ENCODE measurements at places on chromosomes 12 and 14.

GRCh38 chr12:123546281-123546680, 12.8 kb upstream of the RILPL1 start:
- H3K4me3 ChIP-seq, result no peak overlapping the region
- no peaks in the 10 kb centered on the region for H3K36me3 ChIP-seq
- H3K27me3 ChIP-seq, result peaks cover 2% of the 10 kb centered on the region
- DNase-seq, result no peak
- H3K4me1 ChIP-seq, result no peaks in the 10 kb centered on the region

DNA sequence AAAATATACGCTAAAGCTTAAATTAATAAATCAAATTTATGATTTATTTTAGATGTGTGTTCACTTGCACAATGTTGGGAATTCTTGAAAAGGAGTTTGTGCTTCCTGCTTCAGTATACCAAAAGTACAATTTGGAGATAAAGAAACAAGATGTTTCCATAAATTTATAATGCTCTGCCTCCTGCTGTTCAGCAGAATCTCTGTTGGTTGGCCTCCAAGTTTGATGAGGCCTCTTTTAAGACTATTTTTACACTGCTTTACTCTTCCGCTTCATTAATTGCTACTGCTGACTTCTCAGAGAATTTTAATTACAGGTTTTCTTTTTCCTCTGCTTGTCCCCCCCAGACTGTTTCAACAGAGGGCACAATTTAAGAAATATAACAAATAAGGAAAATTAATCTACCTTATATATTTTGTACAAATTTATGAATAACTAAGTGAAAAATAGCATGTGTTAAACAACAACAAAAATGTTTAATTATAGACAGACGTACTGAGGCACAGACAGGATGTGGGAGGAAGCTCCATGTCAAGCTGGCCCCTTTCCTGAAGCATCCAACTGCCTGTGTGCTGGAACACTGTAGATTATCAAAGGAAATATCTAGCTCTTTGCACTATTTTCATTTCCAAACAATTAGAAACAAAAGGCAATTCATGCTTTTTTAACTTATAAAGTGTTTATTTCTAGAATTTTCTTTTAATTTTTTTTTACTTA, 83.9 kb downstream of the PIK3C2G start:
- H3K4me1 ChIP-seq, result peaks cover 16% of the 10 kb centered on the region
- H3K36me3 ChIP-seq, result no peaks in the 10 kb centered on the region
- H3K4me3 ChIP-seq, result no peak overlapping the region
- H3K27ac ChIP-seq, result no peak overlapping the region
- H3K27me3 ChIP-seq, result no peaks in the 10 kb centered on the region
- no peak for DNase-seq

- no peak overlapping the region for H3K4me3 ChIP-seq
- H3K27me3 ChIP-seq, result no peaks in the 10 kb centered on the region
- peak overlapping the region; percentile 60 for H3K27ac ChIP-seq
- DNase-seq, result peak; percentile 70
- no peaks in the 10 kb centered on the region for H3K36me3 ChIP-seq
Observed at GRCh38 chr14:32254952-32255679, 52.0 kb upstream of the RNU6-8 start.

DNA sequence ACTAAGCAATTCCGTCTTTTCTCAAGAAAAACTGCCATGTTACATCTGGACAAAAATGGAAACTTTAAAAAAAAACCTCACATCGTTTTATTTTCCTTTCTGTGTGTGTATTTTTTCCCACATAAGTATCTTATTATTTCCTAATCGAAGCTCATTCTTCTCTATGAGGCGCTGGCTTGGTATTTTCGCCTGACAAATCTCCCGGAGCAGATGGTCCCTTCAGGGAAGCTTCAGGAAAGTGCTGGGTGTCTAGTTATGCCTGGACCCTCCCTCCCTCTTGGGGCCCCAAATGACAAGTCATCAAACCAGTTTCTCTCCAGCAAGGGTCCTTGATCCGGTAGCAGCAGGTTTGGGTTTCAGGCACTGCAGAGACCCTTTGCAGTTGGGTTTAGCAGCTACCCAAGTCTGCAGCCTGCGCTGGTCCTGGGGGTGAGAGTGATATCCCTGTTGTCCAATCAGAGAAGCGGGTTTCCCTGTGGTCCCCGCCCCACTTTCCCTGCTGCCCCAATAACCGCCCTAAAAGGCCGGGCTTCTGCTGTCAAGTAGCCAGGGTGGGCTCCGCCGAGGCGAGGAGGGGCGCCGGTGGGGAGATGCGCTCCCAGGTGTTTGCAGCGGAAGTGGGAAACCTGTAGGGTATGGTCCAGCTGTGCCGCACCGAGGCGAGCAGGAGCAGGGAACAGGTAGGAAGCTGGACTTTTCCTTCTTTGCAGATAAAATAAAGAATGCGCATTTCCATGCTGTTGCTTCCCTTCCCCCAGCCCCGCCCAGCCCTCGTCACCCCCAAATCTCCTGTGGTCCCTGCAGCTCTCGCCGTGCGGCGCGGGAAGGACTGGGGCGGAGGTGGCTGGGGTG, at the start of gene CNTN1:
Gene CNTN1 (plus strand): TSS at position 527 of the 852 bp plus-strand sequence.
- H3K27me3 ChIP-seq, result peaks cover 72% of the 10 kb centered on the region
- H3K4me3 ChIP-seq, result peak within 1 kb of the TSS; percentile 94
- no peaks in the 10 kb centered on the region for H3K36me3 ChIP-seq
- peak; percentile 59 for DNase-seq
- peaks cover 15% of the 10 kb centered on the region for H3K4me1 ChIP-seq

- no peak overlapping the region for H3K27ac ChIP-seq
- peaks cover 25% of the 10 kb centered on the region for H3K4me1 ChIP-seq
Observed at GRCh38 chr14:66496188-66496807, 10.1 kb downstream of the CCDC196 start.

DNA sequence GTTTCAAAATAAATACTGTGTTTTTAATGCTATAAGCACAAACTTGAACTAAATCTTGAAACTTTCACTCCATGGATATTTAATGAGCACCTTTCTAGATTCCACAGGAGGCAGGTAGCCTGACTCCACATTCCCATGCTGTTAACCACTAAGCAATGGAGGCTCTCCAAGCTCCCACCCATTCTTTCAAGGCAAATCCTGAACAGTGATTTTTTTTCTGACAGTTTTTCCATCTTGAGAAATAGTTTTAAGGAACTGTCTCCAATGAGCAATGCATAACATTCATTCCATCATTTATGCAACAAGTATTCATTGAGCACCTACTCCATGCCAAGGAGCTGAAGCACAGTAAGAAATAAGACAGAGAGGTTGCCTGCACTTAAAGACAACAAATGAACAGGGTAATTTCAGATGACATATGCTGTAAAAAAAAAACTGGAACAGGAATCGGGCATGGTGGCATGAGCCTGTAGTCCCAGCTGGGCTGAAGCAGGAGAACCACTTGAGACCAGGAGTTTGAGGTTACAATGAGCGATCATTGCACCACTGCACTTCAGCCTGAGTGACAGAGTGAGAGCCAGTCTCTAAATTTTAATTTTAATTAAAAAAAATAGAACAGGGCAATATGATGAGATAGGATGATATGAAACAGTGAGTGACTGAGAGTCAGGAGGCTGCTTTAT, 102.3 kb upstream of the CPSF6 start:
- H3K27ac ChIP-seq, result no peak overlapping the region
- peaks cover 3% of the 10 kb centered on the region for H3K27me3 ChIP-seq
- no peak for DNase-seq
- no peaks in the 10 kb centered on the region for H3K4me1 ChIP-seq
- H3K4me3 ChIP-seq, result no peak overlapping the region
- no peaks in the 10 kb centered on the region for H3K36me3 ChIP-seq

DNA sequence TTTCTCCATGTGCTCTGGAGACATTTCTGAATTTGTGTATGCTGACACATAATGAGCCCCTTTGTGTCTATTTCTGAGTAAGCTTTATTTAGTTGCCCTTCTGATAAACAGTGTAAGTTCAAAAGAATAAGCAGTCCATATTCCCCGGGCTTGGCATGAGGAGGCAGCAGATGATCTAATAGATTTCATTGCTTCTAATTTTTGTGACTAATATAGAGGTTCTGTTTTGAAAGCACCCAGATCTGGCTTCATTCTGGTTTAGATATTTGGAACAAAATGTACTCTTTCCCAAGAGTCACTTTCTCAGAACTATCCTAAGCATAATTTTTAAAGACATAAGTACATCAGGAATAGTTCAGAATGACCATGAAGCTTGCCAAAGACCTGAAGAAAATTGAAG, 290.9 kb downstream of the BTG1 start:
- no peak for DNase-seq
- no peak overlapping the region for H3K27ac ChIP-seq
- H3K27me3 ChIP-seq, result no peaks in the 10 kb centered on the region
- no peaks in the 10 kb centered on the region for H3K4me1 ChIP-seq

- H3K4me1 ChIP-seq, result peaks cover 9% of the 10 kb centered on the region
- H3K27ac ChIP-seq, result no peak overlapping the region
- DNase-seq, result no peak
Observed at GRCh38 chr14:101726954-101727302, 34.6 kb upstream of the PPP2R5C start.

DNA sequence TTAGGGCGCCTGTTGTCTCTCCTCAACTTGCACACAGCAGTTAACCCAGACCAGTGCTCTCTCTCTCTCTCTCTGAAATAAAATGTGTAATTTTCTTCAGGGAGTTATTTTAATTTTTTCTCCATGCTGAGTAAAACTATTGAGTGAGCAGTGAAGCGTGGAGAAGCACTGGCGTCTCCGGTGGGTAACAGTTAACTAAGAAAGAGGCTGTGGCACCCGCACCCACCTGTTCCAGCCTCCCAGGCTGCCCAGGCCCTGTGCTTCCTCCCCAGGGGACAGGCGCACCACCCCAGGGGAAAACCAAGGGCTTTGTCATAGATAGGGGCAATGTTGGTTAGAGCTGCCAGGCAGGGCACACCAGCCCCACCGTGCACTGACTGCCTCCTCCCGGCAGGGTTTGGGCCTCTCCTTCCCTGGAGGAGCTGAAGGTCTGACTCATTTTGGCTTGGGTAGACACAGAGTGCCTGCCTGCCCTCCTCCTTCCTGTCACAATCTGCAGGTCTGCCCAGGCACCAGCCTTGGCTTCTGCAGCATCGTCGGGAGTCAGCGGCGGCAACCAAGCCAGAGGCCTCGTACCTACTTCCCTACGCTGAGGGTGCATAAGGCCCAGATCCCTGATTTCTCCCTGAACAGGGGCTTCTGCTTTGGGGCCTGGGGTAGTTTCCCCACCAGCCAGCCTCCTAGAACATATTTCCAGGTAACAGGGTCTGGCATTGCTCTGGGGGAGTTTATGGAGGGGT, 3.9 kb downstream of the HOXC5 start:
- peak overlapping the region; percentile 98 for H3K27ac ChIP-seq
- peaks cover 85% of the 10 kb centered on the region for H3K4me1 ChIP-seq
- H3K27me3 ChIP-seq, result peaks cover 9% of the 10 kb centered on the region
- H3K4me3 ChIP-seq, result peak overlapping the region; percentile 81
- DNase-seq, result peak; percentile 48

- no peak overlapping the region for H3K27ac ChIP-seq
- no peaks in the 10 kb centered on the region for H3K27me3 ChIP-seq
- no peaks in the 10 kb centered on the region for H3K4me1 ChIP-seq
Observed at GRCh38 chr14:92486881-92487280, 26.7 kb upstream of the RIN3 start.

GRCh38 chr12:13288937-13289652, 92.6 kb downstream of the EMP1 start:
- no peak overlapping the region for H3K4me3 ChIP-seq
- H3K27me3 ChIP-seq, result no peaks in the 10 kb centered on the region
- no peak for DNase-seq
- H3K36me3 ChIP-seq, result no peaks in the 10 kb centered on the region
- peaks cover 14% of the 10 kb centered on the region for H3K4me1 ChIP-seq

- DNase-seq, result no peak
- H3K4me3 ChIP-seq, result no peak overlapping the region
Observed at GRCh38 chr14:20179218-20179617, 11.5 kb upstream of the OR11G2 start.

GRCh38 chr12:26010293-26010821, 51.9 kb downstream of the RASSF8 start:
- peaks cover 1% of the 10 kb centered on the region for H3K36me3 ChIP-seq
- H3K4me1 ChIP-seq, result peaks cover 24% of the 10 kb centered on the region
- H3K27ac ChIP-seq, result peak overlapping the region; percentile 35
- no peak for DNase-seq
- H3K4me3 ChIP-seq, result no peak overlapping the region

- H3K4me1 ChIP-seq, result peaks cover 25% of the 10 kb centered on the region
- peak overlapping the region; percentile 91 for H3K4me3 ChIP-seq
- peaks cover 37% of the 10 kb centered on the region for H3K27me3 ChIP-seq
- H3K36me3 ChIP-seq, result no peaks in the 10 kb centered on the region
- peak overlapping the region; percentile 99 for H3K27ac ChIP-seq
- no peak for DNase-seq
Observed at GRCh38 chr12:4270016-4270830, 3.3 kb upstream of the CCND2 start.

GRCh38 chr12:106190581-106190980, 51.8 kb upstream of the NUAK1 start:
- no peaks in the 10 kb centered on the region for H3K4me1 ChIP-seq
- no peak for DNase-seq
- H3K27me3 ChIP-seq, result no peaks in the 10 kb centered on the region
- H3K27ac ChIP-seq, result no peak overlapping the region

- peaks cover 1% of the 10 kb centered on the region for H3K27me3 ChIP-seq
- no peaks in the 10 kb centered on the region for H3K4me1 ChIP-seq
- no peak overlapping the region for H3K27ac ChIP-seq
Observed at GRCh38 chr12:66367015-66367667, 64.8 kb downstream of the HELB start.

DNA sequence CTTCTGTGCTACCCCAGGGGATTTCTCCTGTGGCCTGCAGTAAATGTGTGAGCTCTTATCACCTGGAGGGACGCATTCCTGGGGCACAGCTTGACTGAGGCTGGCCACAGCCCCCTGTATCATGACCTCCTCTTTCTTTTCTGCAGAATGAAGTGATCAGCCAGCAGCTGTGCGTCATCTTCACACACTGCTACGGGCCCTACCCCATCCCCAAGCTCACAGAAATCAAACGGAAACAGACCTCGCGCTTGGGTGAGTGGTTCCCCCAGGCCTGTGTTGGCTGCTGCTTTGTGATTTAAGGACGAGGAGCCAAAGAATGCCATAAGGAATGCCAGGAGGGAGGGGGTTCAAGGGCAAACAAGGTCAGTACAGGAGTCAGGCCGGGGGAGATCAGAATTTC, 50.5 kb upstream of the PWP1 start:
- H3K27me3 ChIP-seq, result peaks cover 23% of the 10 kb centered on the region
- H3K4me1 ChIP-seq, result peaks cover 10% of the 10 kb centered on the region
- H3K27ac ChIP-seq, result peak overlapping the region; percentile 10
- no peak for DNase-seq

GRCh38 chr14:24108336-24108874, 6.2 kb upstream of the DCAF11 start:
- no peak overlapping the region for H3K27ac ChIP-seq
- no peak overlapping the region for H3K4me3 ChIP-seq
- peaks cover 10% of the 10 kb centered on the region for H3K36me3 ChIP-seq
- no peak for DNase-seq

DNA sequence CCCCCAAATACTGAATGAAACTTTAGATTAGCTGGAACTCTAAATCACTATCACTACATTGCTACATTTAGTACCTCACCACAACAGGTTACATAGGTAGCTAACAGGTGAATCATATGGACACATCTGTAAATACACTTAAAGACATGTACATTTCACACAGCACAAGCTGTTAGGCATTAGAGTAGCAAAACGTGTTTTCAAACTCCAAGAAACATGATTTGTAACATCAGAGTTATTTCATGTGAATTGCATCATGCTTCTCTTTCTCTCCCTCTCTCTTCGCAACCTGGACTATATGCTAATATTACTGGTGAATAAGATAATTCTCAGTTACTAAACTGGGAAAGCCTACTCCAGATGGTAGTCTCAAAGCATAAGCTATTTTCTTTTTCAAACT, 4.3 kb downstream of the SEL1L start:
- no peaks in the 10 kb centered on the region for H3K27me3 ChIP-seq
- H3K4me3 ChIP-seq, result no peak overlapping the region
- H3K4me1 ChIP-seq, result peaks cover 18% of the 10 kb centered on the region
- DNase-seq, result no peak
- H3K36me3 ChIP-seq, result peaks cover 15% of the 10 kb centered on the region
- no peak overlapping the region for H3K27ac ChIP-seq
